Activated B cell treated with CpG ODN at 0.5 μM for 24 hours (primary cell): ENCODE measurements at places on chromosomes 4 and X. TPM values are rescaled to one million over a fixed set of nuclear protein-coding genes. Genes with fewer than 3 reads are reported as not detected.

The GYPE gene
- 3.7 and 4.0 TPM in 2 replicates for total RNA-seq

The DCAF4L1 gene
- total RNA-seq, result 0.22 and 0.24 TPM in 2 replicates

The AREG gene
- 2.1 and 2.2 TPM in 2 replicates for total RNA-seq

The PLA2G12A gene
- total RNA-seq, result 6.7 and 9.6 TPM in 2 replicates

The PPARGC1A gene
- total RNA-seq, result not detected in 2 replicates

The SPANXA1 gene
- total RNA-seq, result not detected in 2 replicates

The DIAPH2 gene
- 16.5 and 20.5 TPM in 2 replicates for total RNA-seq

The POF1B gene
- total RNA-seq, result 1.0 and 1.3 TPM in 2 replicates

The REELD1 gene
- 2.1 and 2.6 TPM in 2 replicates for total RNA-seq

The SLC9B1 gene
- 1.2 and 2.5 TPM in 2 replicates for total RNA-seq

The ANK2 gene
- 4.5 and 5.4 TPM in 2 replicates for total RNA-seq

The SSX2B gene
- not detected in 2 replicates for total RNA-seq

The CDX4 gene
- total RNA-seq, result not detected in 2 replicates

The TRIM61 gene
- total RNA-seq, result 2.1 and 3.6 TPM in 2 replicates

The CLCN4 gene
- 3.4 and 4.7 TPM in 2 replicates for total RNA-seq

The STATH gene
- not detected in 2 replicates for total RNA-seq

The SHROOM3 gene
- total RNA-seq, result 0.55 and 0.66 TPM in 2 replicates

The DIPK2B gene
- not detected in 2 replicates for total RNA-seq
